Aorta (tissue), 5 donors: ENCODE measurements at places on chromosomes 13 and 19. TPM values are rescaled to one million over a fixed set of nuclear protein-coding genes. Genes with fewer than 3 reads are reported as not detected.

Gene C5AR1
- 52.7 TPM for total RNA-seq

Gene SIGLEC9
- 10.4 TPM for total RNA-seq

Gene PGLYRP2
- not detected for total RNA-seq

Gene KLK1
- total RNA-seq: 0.81 TPM

- no peak for DNase-seq
- H3K4me1 ChIP-seq: no peaks in the 10 kb centered on the region
- no peaks in the 10 kb centered on the region for H3K27me3 ChIP-seq
- no peak overlapping the region for H3K27ac ChIP-seq
These were observed 28.5 kb upstream of the PLEKHF1 start for GRCh38 chr19:29636553-29637360.

GRCh38 chr13:51924756-51925544 lies 63.2 kb downstream of the CCDC70 start:
- no peak for DNase-seq
- peaks cover 1% of the 10 kb centered on the region for H3K36me3 ChIP-seq
- no peaks in the 10 kb centered on the region for H3K4me1 ChIP-seq
- no peaks in the 10 kb centered on the region for H3K27me3 ChIP-seq

DNA sequence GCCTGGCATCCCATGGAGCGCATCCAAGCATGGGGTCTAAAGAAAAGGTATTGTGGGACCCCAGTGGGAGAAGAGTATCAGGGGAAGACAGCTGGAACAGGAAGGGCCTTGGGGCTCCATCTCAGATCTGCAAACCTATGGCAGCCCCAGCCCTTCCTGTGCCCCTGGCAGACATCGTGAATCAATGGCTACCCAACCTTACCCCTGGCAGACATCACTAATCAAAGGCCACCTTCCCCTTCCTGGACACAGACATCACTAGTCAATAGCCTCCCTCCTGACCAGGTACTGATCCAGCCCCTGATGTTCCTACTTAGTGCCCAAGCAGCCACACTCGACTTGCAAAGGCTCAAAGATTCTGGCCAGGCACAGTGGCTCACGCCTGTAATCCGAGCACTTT lies 15.8 kb downstream of the F2RL3 start:
- no peak overlapping the region for H3K4me3 ChIP-seq
- H3K27me3 ChIP-seq: no peaks in the 10 kb centered on the region
- no peaks in the 10 kb centered on the region for H3K36me3 ChIP-seq

DNA sequence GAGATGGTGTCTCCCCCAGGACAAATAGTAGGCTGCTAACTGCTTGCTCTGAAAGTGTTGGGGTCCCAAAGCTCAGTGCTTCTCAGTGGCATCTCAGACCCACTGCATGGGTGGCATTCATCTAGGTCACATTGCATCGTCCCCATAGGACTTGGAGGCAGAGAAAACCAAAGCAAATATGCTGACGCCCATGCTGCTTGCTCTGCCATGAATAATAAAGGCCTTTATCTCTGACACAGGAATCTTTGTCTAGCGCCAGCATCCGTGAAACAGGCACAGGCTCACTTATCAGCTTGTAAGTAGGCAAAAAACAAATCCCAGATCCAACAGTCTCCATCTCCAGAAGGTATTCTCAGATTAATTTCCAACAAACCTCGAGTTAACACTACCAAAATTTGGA lies 18.9 kb upstream of the IPO5 start:
- no peaks in the 10 kb centered on the region for H3K36me3 ChIP-seq
- H3K4me1 ChIP-seq: peaks cover 2% of the 10 kb centered on the region
- no peak overlapping the region for H3K4me3 ChIP-seq
- no peak overlapping the region for H3K27ac ChIP-seq

DNA sequence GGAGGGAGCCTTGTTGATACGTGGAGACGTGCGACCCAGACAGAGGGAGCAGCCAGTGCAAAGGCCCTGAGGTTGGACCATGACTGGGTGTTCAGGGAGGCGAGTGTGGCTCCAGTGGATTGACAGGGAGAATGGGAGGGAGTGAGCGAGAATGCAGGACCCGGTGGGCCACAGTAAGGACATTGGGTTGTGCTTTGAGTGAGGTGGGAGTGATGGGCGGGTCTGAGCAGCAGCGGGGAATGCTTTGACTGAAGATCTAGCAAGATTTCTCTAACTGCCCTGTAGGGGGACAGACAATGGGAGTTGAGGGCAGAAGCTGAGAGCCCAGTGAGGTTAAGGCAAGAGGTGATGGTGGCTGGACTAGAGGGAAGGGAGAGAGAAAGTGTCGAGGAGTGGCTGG lies 7.7 kb upstream of the NANOS2 start:
- H3K27me3 ChIP-seq: no peaks in the 10 kb centered on the region
- H3K4me1 ChIP-seq: no peaks in the 10 kb centered on the region
- H3K4me3 ChIP-seq: no peak overlapping the region
- H3K36me3 ChIP-seq: no peaks in the 10 kb centered on the region
- no peak overlapping the region for H3K27ac ChIP-seq

DNA sequence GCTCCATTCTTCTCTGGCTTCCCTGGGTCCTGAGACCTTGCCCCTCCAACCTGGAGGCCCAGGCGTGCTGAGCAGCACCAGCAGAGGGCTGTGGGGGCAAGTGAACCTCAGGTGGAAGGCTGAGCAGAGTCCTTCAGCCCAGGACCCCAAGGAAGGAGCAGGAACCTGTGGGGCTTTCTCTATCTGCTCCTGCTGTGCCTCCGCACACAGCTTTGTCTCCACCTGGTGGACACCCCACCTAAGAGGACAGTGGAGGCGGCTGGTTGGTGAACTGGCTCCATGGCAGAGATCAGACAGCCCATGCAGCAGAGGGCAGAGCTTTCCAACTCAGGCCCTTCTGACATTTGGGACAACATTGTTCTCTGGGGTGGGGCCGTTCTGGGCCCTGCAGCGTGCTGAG lies 19.7 kb downstream of the ZFR2 start:
- H3K27ac ChIP-seq: no peak overlapping the region
- H3K27me3 ChIP-seq: no peaks in the 10 kb centered on the region
- DNase-seq: no peak
- H3K4me1 ChIP-seq: no peaks in the 10 kb centered on the region

DNA sequence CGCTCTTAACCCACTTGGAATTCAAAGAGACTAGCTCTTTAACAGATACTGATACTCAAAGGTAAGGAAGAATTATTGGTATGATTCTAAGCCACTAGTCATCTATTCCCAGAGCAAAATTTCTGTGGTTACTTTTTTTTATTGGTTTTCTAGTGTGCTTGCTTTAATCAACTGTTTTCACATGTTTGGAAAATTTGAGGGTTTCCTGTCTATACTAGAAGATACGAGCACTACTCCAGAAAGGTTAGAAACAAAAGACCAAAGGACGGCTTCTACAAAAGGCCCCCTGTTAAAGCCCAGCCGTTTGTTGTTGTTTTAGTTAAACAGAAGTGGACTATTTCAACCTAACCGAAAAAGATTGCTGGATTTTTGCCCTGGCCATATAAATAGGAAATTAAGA lies 18.5 kb upstream of the LPAR6 start:
- DNase-seq: no peak
- H3K27ac ChIP-seq: no peak overlapping the region
- no peaks in the 10 kb centered on the region for H3K27me3 ChIP-seq
- no peaks in the 10 kb centered on the region for H3K36me3 ChIP-seq

- no peak overlapping the region for H3K4me3 ChIP-seq
- DNase-seq: no peak
- no peaks in the 10 kb centered on the region for H3K36me3 ChIP-seq
- H3K27me3 ChIP-seq: no peaks in the 10 kb centered on the region
- H3K4me1 ChIP-seq: no peaks in the 10 kb centered on the region
These were observed 1634.2 kb downstream of the PCDH9 start for GRCh38 chr13:65595916-65596315.

DNA sequence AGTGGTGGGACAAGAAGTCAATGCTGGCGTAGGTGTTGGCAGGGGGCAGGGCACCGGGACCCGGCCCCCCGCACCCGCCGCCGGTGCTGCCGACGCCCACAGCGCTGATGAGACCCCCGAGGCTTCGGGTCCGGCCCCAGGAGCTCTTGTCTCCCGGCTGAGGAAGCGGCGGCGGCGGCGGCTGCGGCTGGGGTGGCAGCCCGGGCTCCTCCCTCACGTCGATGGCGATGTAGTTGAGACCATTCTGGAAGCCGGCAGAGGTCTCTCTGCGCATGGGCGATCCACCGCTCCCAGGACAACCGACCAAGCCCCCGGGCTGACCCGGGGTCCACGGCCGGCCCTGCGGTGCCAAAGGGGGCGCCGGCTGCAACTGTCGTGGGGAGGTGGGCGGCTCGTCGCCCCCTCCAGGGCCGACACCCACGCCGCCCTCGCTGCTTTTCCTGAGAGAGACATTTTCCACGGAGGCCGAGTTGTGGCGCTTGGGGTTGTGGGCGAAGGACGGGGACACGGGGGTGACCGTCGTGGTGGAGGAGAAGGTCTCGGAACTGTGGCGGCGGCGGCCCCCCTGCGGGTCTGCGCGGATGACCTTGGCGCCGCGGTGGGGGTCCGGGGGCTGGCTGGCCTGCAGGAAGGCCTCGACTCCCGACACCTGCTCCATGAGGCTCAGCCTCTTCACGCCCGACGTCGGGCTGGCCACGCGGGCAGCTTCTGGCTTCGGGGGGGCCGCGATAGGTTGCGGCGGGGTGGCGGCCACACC lies 4.1 kb downstream of the IRS2 start:
- H3K4me1 ChIP-seq: peaks cover 8% of the 10 kb centered on the region
- H3K27ac ChIP-seq: peak overlapping the region; percentile 46
- DNase-seq: no peak
- no peaks in the 10 kb centered on the region for H3K27me3 ChIP-seq
- H3K36me3 ChIP-seq: no peaks in the 10 kb centered on the region

DNA sequence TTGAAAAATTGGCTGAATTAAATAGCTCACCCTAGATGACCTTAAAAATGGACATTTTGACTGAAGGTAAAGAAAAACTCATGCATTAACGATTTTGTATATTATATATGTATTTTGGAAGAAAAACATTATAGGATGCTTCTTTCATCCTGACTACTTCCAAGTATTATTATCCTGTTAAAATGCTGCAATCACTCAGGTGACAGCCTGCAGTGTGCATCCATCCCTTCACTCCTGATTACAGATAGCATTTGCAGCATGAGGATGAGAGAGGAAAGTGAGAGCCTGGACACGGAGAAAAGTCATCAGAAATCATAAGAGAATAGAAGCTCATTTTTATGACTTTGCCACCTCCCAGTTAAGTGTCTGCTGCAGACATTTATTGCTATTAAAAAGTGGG lies 1055.6 kb downstream of the PCDH17 start:
- no peaks in the 10 kb centered on the region for H3K4me1 ChIP-seq
- no peak overlapping the region for H3K4me3 ChIP-seq
- no peaks in the 10 kb centered on the region for H3K27me3 ChIP-seq
- DNase-seq: no peak

- no peak for DNase-seq
- no peak overlapping the region for H3K27ac ChIP-seq
- H3K4me3 ChIP-seq: no peak overlapping the region
- H3K4me1 ChIP-seq: no peaks in the 10 kb centered on the region
- no peaks in the 10 kb centered on the region for H3K27me3 ChIP-seq
- H3K36me3 ChIP-seq: no peaks in the 10 kb centered on the region
These were observed 14.6 kb downstream of the CSNK1A1L start for GRCh38 chr13:37090912-37091311.

- no peaks in the 10 kb centered on the region for H3K4me1 ChIP-seq
- DNase-seq: no peak
- no peak overlapping the region for H3K4me3 ChIP-seq
- H3K27me3 ChIP-seq: no peaks in the 10 kb centered on the region
These were observed 4.0 kb upstream of the PRAM1 start for GRCh38 chr19:8506402-8506957.

DNA sequence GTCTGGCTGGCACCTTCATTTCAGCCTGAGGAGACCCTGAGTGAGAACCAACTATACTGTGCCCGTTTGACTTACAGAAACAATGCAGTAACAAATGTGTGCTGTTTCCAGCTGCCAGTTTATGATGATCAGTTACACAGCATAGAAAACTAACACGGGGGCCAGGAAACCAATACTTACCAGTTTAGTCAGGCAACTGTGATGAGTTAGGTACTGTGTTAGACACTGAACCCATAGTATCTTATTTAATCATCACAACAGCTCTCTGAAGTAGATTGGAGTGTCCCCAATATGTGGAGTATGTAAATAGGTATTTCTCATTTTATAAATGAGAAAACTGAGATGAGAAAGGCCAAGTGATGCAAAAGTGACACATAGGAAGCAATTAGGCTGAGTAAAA lies 620.9 kb upstream of the KLF12 start:
- no peak overlapping the region for H3K27ac ChIP-seq
- H3K36me3 ChIP-seq: no peaks in the 10 kb centered on the region
- DNase-seq: no peak
- H3K4me3 ChIP-seq: no peak overlapping the region
- H3K27me3 ChIP-seq: no peaks in the 10 kb centered on the region
- no peaks in the 10 kb centered on the region for H3K4me1 ChIP-seq

- no peaks in the 10 kb centered on the region for H3K27me3 ChIP-seq
- no peak overlapping the region for H3K4me3 ChIP-seq
- H3K4me1 ChIP-seq: no peaks in the 10 kb centered on the region
- no peaks in the 10 kb centered on the region for H3K36me3 ChIP-seq
These were observed 16.0 kb upstream of the KBTBD6 start for GRCh38 chr13:41148419-41149283.

DNA sequence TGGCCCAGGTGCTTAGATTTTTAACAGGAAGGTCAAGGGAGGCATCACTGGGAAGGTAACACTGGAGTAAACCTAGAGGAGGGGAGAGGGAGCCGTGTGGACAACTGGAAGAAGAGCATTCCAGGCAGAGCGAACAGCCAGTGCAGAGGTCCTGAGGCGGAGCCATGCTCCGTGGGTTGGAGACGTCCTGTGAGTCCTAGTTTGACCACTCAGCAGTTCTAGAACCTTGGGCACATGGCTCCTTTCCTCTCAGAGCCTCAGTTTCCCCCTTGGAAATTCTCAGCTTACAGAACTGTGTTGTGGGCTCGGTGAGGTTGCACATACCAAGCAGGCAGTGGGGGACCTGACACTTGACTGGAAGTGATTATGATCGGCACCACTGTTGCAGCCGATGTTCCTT lies 130.9 kb downstream of the DPF1 start:
- H3K4me3 ChIP-seq: no peak overlapping the region
- no peaks in the 10 kb centered on the region for H3K4me1 ChIP-seq
- DNase-seq: no peak
- no peak overlapping the region for H3K27ac ChIP-seq
- H3K36me3 ChIP-seq: peaks cover 2% of the 10 kb centered on the region

GRCh38 chr19:44476559-44477408 lies 23.5 kb downstream of the ZNF180 start:
- no peaks in the 10 kb centered on the region for H3K27me3 ChIP-seq
- H3K27ac ChIP-seq: no peak overlapping the region

DNA sequence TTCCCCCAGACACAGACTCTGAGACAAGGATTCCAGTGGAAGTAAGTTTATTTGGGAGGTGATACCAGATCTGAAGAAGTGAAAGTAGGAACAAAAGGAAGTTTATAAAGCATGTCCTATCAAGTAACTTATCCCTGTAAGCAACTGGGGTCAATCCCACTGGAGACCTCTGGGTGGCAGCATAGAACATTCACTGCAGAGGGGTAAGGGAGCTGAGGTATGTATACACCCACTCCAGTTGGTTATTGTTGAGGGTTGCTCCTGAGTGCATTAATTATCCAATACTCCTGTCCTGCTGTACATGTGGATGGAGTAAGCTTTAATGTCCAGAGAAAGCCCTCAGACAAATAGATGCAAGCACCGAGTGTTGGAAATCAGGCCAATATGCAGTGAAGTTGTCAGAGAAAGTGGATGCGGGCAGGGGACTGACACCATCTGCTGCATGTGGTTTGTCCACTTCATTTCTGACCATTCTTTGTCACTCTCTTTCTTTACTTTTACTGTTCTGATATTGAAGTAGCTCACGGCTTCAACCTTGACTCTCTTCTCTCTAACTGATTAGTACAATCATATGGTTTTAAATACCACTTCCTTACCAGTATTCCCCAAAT lies 46.7 kb downstream of the NOTCH3 start:
- H3K4me3 ChIP-seq: no peak overlapping the region
- H3K4me1 ChIP-seq: no peaks in the 10 kb centered on the region
- no peaks in the 10 kb centered on the region for H3K27me3 ChIP-seq
- DNase-seq: peak; percentile 51
